ENCODE measurements at places on chromosomes 16 and 17.

DNA sequence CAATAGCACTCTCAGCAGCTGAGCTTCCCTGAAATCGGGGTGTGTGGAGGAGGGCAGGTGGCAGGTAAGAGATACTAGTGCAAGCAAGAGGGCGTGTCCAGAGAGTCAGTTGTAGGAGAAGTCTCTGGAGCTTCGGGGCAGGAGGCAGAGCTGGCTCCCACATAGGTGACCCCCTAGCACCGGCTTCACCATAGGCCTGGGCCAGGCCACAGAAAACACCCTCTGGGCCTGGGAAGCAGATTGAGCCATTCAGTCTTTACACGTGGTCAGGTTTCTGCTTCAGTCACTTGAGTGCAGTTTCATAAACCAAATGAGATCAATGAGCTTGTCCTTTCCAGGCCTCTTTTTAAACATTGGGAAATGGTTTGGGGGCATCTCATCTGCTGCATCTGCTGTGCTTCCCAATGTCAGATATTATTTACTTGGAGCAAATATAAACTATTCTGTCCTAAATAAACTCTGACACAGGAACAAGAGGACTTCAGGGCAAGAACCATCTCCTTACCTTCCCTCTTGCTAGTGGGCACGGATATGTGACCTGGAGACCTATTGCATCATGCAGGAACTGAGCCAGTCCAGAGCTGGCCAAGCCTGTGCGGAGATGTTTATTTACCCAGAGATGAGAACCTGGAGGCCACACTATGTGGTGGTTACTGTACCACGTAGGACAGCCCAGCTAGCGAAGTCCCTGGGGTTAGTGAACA, 16.1 kb downstream of the CCR7 start:
- DNase-seq = no peak

- no peak for DNase-seq
These were observed 130.9 kb upstream of the CACNG3 start for GRCh38 chr16:24125214-24125613.

- DNase-seq = no peak
These were observed 5.8 kb upstream of the RPRML start for GRCh38 chr17:46984892-46985291.

- no peak for DNase-seq
These were observed 10.6 kb upstream of the AATK start for GRCh38 chr17:81176666-81177065.

GRCh38 chr17:39054111-39054645, 87.0 kb upstream of the FBXO47 start:
- DNase-seq = no peak

- DNase-seq = no peak
These were observed 106.1 kb downstream of the ZNF423 start for GRCh38 chr16:49749816-49750215.

DNA sequence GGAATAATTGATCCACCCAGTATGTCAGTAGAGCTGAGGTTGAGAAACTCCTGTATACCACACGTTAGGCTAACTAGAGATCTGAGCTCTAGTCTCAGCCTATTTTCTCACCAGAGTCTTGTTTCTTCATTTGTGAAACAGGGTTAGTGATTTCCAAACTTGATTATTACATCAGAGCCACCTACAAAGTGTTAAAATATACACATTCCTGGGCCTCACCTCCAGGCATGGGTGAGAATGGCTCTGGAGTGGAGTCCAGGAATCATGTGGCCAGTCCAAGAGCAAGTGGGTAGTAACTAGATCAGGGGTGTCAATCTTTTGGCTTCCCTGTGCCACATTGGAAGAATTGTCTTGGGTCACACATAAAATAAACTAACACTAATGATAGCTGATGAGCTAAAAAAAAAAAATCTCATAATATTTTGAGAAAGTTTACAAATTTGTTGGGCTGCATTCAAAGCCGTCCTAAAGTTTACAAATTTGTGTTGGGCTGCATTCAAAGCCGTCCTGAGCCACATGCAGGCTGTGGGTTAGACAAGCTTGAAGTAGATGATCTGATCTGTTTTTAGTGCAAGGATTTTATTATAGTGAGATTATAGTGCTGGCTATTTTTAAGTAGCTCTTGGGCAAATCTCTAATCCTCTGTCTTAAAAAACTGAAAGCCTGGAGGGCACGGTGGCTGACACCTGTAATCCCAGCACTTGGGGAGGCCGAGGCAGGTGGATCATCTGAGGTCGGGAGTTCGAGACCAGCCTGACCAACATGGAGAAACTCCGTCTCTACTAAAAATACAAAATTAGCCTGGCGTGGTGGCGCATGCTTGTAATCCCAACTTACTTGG, 20.4 kb downstream of the PRCD start:
- no peak for DNase-seq

- no peak for DNase-seq
These were observed 34.1 kb downstream of the MAP2K6 start for GRCh38 chr17:69448431-69449102.

DNA sequence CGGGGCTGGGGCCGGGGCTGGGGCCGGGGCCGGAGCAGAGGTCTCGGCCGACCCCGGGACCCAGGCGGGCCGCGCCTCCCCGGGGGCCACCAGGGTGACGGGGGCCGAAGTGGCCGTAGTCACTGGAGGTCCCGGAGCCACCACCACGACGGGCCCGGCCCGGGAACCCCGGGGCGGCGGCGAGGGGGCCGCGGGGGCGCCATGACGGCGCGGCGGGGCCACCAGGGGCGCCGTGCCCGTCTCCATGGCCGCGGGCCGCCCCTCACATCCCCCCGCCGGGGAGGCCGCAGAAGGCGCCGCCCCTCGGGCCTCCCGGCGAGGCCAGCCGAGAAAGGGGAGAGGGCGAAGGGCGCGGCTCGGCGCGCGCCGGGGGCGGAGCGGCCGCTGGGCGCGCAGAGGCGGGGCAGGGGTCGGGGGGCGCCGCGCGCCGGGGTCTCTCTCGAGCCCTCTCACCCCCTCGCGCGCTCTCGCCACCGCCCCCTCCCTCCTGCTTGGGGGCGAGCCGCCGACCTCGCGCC, 297 bp downstream of the TBC1D10B start:
- no peak for DNase-seq

DNA sequence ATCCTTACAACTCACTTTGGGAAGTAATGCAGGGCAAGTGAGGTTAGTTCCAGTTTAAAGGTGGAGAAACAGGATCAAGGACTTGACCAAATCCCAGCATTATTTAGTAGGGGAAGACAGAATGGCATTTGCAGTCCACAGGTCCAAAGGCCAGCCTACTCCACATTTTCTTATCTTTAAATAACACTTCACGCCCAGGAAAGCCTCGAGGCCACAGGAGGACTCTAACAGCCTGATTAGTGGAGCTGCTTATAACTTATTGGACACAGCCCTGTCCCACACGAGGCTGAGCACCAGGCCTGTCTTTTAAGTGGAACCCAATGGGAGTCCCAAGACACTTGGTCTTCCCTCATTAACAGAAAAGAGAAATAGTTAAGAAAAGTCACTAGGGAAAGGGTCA, 12.1 kb upstream of the HYDIN start:
- DNase-seq = no peak

- DNase-seq = peak; percentile 7
These were observed 63.3 kb upstream of the MTMR4 start for GRCh38 chr17:58577696-58578095.

DNA sequence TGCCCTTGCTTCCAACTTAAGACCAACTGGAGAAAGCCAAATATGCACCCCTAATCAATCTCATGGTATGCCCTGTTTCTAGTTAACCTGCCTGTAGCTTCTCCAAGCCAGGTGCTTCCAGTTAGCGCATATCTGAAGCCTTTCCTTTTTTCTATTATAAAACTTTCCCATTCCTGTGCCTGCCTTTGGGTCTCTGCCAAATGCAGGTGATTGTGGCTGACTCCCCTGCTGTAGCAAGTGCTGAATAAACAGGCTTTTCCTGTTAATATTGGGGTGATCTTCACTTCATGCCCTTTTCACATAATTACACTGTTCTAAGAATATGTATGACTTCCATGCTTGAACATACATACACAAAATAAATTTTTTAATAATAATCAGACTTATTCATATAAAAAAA, 207.4 kb downstream of the TANC2 start:
- DNase-seq = no peak

DNA sequence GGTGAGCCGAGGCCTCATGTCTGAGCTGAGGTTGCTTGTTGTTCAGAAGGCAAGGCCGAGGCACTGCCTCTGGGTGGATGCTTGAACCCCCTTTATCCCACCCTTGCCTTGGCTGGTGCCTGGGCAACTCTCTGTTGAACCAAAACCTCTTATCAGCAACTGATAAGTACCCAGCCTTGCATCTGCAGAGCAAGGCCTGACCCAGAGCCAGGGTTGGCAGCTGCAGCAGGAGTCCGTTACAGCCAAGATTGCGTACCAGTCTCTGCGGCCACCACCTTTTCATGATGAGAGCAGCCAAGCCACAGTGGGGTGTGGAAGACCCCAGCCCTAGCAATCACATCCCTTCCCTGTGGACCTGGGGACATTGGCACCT, 118.3 kb downstream of the RAB11FIP4 start:
- no peak for DNase-seq

DNA sequence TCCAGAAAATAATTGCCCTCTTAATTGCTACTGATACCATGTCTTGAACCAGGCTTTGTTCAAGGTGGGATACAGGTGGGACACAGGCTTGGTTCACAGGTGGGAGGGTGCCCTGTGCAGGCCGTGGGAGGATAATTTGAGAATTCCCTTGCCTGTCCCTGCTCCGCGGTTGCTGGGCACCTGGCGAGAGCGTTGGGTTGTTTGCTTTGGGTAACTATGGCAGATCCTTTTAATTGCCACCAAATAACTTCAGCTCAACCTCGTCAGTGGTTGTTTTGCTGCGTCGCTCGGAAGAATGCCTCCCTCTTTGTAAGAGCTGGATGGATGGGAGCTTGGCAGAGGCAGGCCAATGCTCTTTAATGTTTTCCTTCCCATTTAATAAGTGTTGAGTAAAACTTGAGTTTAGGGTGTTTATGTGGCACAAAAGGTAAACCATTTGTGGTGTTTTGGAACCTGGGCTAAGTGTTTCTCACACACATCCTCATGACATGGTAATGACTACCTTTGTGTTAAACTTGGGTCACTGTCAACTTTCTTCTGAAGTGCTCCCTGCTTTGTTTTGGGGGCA, 202.5 kb downstream of the MSI2 start:
- no peak for DNase-seq

DNA sequence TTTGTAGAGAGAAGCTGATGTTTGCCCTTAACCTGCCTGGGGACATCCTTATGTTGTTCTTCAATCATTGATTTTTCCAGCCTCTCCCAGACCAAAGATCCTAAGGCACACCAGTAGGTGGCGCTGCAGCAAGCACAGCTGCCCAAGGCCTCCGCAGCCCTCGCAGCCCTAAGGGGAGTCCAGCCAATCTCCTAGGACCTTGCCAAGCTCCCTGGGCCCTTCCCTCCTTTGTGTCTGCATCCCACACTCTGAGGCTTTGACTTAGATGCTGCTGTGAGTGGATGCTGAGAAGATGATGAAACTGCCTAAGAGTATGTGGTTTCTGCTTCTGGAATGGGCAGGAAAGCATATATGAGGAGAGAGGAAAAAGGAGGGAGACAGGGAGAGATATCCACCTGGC, 47.1 kb downstream of the SPACA3 start:
- DNase-seq = no peak

GRCh38 chr17:67605256-67605912, 112.4 kb upstream of the NOL11 start:
- DNase-seq = no peak

Data from activated T-cell treated with anti-CD3 and anti-CD28 coated beads for 48 hours (primary cell).